Suppressor macrophage treated with lipopolysaccharide for 4 hours (primary cell): ENCODE measurements at places on chromosomes 16 and 17.

DNA sequence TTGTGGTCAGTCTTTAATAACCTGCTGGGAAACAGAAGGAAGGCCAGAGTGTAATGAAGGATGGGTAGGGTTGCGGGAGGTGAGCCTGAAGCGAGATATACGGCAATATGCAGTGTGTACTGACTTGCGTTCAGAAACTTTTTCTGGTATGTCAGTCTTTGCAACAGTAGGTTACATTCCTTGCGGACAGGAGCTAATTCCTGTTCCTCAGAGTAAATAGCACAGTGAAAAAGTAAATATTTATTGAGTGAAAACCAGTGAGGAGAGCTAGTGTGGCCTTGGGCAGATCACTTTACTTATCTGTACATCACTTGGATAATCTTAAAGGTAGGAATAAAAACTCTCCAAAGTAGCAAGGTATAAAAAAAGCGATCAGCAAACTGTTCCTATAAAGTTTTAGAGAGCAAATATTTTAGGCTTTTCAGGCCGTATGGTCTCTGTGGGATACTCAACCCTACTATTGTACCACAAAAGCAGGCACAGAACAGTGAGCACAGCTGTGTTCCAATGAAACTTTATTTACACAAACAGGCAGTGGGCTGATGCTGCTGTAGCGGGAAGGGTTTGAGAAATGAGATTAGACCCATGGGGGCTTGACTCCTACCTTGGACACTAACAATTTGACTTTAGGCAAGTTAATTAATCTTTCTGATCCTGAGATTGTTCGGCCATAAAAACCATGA, 348.0 kb downstream of the UTP18 start:
- no peak for DNase-seq

DNA sequence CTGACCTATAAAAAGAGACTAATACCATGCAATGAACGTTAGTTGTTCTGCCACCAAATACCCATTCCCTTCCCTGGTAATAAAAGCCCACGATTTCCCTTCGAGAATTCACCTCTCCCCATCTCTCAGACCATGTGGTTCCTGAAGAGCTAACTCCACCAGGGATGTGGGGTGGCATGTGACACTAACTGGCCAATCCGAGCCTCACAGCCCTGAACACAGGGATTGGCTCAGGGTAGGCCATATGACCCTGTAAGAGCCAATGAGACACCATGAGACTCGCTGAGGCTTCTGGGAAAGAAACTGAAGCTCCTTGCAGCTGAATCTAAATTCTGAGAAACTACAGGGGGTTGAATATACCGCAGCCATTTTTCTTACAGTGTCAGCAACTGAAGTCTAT, 21.1 kb downstream of the HELZ start:
- no peak for DNase-seq

DNA sequence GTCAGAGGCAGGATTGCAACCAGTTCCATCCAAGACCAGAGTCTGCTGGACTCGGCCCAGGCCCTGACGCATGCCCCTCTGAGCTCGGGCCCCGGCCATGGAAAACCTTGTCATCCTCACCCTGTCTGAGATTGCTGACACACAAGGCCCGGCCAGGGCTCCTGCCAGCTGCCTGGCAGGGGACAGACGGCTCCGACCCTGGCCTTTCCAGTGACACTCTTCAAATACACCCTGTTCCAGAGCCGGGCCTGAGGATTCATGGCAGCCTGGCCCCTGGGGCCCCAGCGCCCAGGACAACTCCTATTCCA, 3.2 kb upstream of the PABPN1L start:
- no peak for DNase-seq

GRCh38 chr17:47727704-47728036, 5.4 kb upstream of the TBX21 start:
- DNase-seq: no peak

DNA sequence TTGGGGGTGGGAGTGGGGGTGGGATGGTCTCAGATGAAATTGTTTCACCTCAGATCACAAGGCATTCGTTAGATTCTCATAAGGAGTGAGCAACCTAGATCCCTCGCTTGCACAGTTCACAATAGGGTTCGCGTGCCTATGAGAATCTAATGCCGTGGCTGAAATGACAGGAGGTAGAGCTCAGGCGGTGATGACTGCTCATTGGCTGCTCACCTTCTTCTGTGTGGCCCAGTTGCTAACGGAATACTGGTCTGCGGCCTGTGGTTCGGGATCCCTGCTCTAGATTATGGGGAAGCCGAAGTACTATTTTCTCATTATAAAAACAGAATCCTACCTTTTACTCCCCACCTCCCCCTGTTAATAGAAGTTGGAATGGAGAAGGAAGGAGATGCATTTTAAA, 18.9 kb downstream of the CLTC start:
- no peak for DNase-seq

- DNase-seq: no peak
Observed at GRCh38 chr17:79747508-79748294, 17.0 kb downstream of the ENPP7 start.

DNA sequence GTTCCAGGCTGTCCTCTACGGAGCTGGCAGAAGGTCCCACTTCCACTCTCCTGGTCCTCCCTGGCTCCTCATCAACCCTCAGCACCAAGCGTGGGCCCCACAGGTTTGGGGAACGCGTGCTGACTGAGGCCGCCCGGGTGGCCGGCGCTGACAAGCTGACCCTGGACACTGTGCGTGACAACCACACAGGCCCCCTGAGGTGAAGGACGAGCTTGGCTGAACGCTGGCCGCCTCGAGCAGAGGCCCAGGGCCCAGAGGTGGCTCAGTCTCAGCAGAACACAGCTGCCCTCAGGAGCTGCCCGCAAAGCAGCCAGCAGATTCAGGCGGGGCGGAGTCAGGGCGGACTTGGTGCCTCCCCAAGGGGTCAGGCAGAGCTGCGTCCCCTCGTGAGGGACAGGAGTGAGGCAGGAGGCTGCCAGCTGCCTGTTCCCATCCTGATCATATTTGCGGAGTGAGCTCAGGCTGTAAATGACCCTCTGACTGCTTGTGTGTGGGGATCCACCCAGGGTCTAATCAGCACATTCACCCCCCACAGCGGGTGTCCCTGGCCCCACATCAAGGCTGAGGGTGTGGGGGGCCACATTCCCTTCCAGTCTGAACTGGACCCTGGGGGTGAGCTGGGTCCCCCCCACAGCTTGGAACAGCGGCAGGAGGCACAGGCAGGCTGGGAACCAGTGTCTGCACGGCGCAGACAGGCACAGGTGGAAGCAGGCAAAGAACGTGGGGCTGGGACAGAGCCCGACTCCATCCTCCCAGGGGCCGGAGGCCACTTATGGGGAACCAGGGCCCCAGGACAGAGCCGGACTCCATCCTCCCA, 105.1 kb upstream of the METRNL start:
- DNase-seq: no peak
